ENCODE measurements at places on chromosomes 4 and X.

DNA sequence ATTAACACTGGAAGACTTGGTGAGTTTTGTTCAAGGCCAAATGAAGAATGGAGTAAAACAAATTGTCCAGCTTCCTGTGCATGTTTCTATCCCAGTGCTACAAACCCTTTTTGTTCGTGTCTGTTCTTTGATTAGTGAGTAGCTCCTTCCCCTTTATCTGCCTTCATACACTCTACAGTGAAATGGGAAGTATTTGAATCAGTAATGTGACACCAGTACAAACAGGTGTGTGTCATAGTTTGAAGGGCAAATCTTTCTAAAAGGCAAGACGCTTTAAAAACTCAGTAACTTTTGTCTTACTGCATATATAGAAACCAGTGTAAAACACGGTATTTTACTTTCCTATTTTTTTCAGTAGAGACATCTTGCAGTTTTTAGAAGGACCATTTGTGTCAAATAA is 5.9 kb downstream of the ARHGEF38 start:
- DNase-seq, result no peak

- DNase-seq, result no peak
These were observed 654.5 kb downstream of the TLL1 start for GRCh38 chr4:166527500-166527899.

GRCh38 chr4:89998469-89999011 is 103.9 kb downstream of the MMRN1 start:
- no peak for DNase-seq

GRCh38 chr4:11966782-11967181 is 538.1 kb upstream of the HS3ST1 start:
- DNase-seq, result no peak

- no peak for DNase-seq
These were observed 65.2 kb downstream of the SERPINA7 start for GRCh38 chrX:105973387-105973739.

DNA sequence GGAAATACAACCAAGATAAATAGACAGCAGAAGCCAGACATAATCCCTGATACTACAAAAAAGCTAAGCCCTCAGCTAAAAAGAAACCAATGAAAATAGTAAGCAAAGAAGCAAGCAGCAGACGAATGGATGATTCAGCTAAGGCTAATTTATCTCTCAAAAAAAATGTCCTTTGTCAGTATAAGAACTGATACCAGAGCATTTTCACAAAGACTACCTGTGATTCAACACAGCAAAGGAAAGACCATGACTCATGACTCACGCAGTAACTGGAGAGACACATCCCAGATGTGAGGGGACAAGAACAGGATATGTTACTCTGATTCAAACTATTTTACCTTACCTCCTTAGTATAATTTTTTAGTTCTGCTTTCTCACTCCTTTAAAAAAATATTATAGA is 22.7 kb upstream of the TMPRSS11F start:
- no peak for DNase-seq

DNA sequence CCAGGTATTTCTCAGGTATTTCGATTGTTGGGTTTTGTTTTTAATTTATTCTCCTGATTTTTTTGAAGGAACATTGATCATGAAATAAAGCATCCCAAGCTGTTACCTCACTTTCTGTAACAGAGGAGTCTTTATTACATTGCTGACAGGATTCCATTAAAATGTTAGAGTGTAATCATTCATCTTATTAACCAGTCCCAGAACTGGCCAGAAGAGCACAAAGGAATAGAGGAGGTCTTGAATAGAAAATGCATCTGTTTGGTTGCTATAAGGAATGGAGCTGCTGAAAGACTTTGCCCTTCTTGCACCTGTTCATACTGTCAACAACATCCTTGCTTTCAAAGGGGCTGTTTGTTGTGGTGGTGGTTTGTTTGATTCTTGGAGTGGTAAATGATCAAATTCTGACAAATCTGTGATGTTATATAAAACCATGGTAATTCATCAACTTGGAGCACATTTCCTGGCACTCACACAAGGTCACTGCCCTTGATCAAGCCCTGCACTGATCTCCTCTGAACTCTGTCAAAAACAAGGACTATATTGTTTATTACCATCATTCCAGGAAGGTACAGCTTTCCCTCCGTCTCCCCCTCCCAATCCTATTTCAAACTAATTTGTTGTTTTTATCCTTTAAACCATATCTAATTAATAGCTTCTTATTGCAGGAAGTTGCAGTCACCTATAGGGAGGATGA is 215.8 kb downstream of the PCDH19 start:
- no peak for DNase-seq

DNA sequence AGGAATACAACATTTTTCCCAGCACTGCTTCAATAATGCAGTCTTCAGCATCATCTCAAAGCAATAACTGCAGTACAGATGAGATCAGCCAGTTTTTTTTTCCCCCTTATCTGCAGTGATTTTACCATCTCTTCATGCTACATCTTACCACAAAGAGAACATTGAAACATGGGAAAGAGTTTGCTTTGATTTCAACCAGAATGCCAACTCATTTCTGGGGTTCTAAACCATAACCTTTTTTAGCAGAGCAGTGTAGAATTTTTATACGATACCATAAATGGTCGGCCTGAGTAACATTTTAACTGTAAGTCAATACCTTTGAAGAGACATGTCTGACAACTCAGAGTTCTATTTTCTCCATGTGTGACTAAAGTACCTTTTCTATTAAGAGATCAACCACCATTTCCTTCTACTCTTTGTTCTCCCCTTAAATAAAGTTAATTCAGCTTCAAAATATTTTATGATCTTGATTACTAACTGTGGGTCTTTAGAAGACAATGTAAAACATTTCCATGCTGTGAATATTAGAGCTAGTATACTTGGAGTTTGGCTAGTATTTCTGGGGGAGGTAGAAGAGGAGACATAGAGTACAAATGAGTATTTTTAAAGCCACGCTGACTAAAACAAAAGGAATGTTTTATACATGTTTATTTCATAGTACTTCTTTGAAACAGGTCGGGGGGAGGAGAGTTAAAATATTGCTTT is 69.1 kb downstream of the TET2 start:
- no peak for DNase-seq

DNA sequence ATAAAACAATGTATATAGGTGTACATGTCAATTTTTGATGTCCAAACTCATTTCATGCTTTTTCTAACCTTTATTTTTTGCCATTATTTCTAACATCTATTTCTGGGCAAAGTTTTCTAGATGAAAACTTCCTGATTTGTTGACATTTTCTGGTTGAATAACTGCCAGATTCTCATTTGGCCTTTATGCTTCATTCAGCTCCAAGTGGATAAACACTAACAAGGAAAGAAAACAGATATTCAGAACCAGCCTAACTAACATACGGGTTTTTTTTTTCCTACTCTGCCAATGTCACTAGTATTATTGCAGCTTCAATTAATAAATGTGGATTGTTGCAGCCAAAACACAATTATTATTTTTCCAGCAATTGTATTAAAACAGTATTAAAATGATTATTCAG is 50.9 kb upstream of the RAP1GDS1 start:
- DNase-seq, result no peak

DNA sequence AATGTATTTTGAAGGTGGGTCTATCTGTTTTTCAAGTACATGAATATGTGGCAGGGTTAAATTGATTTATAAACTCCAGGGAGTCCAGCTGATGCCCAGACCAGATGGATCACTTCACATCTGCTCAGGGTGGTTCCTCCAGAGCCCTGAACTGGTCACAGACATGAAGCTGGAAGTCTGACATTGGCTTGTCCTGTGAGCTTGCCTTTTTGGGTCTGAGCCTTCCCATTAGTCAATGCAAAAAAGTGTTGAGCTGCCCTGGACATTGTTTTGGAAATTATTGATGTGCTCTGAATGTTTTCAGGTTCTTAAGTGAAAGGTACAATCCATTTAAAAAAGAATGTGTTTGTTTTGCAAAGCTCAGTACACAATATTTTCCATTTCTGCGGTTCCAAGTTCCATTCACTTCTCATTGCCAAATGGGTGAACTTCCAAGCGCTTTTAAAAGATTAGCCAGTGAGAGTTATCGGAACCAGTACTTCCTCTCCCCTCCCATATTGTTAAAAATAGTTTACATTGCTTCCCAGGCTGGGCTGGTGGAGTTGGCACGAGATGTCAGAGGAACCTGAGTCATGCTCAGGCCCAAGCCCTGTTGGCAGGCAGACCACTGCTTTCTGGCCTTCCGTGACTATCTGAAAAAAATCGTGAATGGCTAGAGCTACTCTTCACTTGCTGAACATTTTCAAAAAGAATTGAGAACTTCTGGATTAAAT is 52.1 kb downstream of the PDGFRA start:
- DNase-seq, result peak; percentile 63

Measured in right forelimb (tissue), 1 donor.